Stimulated activated naive CD4-positive, alpha-beta T cell (primary cell): ENCODE measurements at places on chromosomes 6 and 20.

GRCh38 chr6:151330130-151330696 is 61.1 kb downstream of the ZBTB2 start:
- DNase-seq = no peak

- no peak for DNase-seq
Measured at GRCh38 chr6:169424821-169425240, 171.2 kb upstream of the THBS2 start.

DNA sequence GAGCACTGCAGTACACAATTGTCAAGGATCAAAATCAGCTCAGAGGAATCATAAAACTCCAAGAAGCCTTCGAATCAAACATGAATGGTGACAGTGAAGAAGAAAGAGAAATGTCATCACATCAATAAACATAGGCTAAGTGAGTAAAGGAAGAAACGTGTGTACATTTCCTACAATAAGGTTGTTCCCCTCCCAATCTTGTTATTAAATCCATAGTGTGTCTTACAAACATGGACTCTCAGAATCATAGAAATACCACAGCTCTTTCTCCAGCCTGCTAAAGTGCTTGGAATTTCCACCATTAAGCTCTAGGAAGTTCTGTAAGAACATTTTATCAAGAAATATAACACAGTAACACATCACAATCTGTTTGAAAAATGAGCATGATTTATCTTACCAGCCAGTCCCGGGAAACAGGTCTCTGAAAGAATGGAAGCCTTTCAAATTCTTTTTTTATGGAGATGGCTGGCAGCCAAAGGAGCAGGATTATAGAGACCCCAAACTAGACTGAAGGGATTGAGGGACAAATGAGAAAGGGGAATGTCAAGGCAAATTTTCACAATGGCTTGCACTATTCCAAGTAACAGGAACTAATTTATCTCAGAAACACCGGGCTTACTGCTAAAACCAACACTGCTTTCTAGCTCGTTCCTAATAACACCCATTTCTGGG is 4.5 kb upstream of the TNFAIP3 start:
- DNase-seq = no peak

GRCh38 chr6:42460883-42461282 is 9.2 kb upstream of the TRERF1 start:
- no peak for DNase-seq

- no peak for DNase-seq
Measured at GRCh38 chr20:8368670-8369069, 236.6 kb downstream of the PLCB1 start.

GRCh38 chr6:145630598-145630997 is 104.7 kb downstream of the EPM2A start:
- no peak for DNase-seq

DNA sequence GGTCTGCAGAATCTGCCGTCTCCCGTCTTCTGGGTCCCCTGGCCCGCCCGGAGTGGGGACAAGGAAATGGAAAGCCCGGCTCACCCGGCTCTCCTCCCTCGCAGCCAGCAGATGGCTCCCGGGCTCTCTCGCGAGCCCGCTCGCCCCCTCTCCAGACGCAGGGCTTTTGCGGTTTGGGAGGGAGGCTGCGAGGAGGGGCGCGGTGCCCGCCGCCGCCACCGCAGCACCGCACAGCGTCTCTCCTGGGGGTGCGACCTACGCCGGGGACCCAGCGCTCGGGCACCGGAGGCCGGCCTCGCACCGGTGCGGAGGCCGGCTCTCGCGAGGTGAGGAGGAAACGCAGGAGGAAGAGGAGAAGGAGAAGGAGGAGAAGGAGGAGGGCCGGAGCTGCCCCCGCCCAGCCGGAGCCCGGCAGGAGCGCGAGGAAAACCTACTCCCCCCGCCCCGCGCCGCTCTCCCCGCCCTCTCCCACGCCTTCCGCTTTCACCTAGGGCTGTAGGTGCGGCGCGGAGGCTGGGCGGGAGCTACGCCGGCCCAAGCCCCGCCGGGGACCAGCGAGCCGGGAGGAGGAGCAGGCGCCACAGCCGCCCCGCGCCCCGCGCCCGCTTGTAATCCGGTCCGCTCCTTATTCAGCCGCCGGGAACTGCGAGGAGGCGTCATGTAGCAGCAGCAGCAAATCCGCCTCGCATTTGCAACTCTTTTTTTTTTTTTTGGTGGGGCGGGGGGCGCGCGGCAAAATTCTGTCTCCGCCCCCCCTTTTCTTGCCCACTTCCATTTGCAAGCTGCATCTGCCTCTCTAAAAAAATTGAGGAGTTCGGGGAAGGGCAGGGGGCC is at the start of gene CARMIL1:
Gene CARMIL1 (plus strand): TSS at position 461 of the 834 bp plus-strand sequence. CDS start 422 bp downstream, outside the sequence.
- peak; percentile 77 for DNase-seq

GRCh38 chr20:51091406-51092195 is 68.7 kb upstream of the KCNG1 start:
- DNase-seq = no peak

DNA sequence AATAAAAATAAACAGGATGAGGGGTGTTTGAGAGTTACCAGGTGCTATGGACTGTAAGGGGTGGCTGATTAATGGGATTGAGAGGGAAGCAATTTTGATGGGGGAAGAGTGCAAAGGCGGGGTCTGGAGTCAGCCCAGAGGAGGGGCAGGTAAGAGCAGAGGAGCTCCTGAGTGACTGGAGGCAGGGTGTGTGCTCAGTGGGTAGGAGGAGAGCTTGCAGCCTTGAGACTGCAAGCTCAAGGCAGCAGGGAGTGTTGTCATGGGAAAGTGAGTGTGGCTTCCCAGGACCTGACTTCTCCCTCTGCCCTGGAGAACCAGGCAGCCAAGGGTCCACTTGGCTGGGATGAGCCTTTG is 54.2 kb downstream of the RAB44 start:
- DNase-seq = no peak

- no peak for DNase-seq
Measured at GRCh38 chr20:1388741-1389483, 3.9 kb downstream of the FKBP1A start.

- no peak for DNase-seq
Measured at GRCh38 chr6:13383328-13384163, 55.2 kb upstream of the TBC1D7 start.

DNA sequence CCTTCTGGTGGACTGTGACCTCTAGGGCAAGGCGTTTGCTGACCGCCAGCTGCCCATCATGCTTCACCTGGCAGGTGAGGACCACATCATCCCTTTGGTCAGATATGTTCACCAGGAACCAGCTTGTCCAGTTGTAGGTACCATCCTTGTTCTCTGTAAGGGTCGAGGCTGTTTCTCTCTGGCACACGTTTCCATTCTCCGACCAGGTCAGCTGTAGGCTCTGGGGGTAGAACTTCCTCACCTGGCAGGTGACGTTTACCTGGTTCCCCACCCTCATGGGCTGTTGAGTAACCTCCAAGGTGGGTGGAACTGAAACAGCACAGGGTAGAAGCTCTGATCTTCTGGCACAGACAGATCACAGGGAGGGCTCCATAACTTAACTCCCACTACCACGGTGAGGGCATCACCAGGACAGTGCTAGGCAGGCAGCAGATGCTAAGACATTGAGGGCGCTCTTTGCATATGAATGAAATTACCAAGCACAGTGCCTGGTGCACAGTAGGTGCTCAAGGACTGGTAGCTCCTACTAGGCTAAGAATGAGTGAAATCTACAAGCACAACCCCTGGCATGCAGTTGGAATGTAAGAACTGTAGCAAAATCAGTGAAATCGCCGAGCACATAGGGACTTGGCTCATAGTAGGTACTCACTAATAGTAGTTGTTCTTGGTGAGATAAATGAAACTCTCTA is 15.6 kb upstream of the SIRPB1 start:
- no peak for DNase-seq

GRCh38 chr6:156658966-156659821 is 118.0 kb upstream of the ARID1B start:
- DNase-seq = no peak

GRCh38 chr20:13202565-13202964 is 18.5 kb upstream of the ISM1 start:
- DNase-seq = no peak

DNA sequence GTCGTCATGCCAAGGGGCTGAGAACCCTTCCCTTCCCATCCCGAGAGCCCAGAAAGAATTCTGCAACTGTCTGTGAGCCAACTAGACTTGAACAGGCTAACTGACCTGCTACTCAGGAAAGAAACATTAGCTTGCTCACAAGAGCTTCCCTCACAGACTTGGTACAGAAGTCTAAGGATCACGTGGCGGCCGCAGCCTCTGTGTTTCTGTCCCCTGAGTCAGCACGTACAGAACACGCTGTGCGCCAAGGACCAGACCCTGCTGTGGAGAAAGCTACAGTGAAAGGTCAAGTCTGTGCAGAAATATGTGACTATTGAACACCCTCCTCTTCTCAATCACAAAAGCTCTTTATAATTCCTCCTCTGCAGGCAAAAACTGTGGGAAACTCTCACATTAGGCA is 151.3 kb upstream of the QKI start:
- no peak for DNase-seq

DNA sequence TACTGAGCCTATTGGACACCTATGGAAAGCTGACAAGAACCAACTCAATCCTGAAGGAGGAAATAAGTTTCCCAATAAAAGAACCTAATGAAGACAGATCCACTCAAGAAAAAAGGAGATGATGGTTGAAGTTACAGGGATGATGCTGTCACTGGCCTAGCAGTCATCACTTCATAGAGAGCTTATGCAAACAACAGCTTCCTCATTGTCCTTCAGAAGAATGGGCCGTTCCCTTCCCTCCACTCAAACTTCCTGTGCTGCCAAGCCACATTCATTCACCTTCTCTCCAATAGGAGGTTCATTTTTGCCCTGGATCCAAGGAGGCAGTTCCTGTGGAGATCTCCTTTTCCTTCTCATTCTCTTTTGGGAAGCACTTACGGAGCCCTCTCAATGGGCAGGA is 13.8 kb upstream of the PM20D2 start:
- no peak for DNase-seq

DNA sequence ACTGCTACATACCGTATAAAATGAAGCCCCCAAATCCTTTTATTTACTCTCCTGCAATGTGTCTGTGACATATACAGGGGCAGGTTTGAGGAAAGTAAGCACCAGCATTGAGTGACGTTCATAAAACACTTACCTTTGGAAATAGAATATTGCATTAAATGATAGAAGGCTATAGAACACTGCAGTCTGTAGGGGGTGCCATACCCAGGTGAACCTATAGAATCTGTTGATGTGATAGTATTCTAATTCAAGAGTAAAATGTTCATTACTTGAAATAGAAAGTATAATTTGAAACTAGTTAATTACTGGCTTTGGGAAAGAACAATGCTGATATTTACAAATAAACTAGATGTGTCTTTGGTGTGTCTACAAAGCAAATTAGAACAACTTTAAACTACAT is 47.0 kb upstream of the PRL start:
- DNase-seq = no peak

DNA sequence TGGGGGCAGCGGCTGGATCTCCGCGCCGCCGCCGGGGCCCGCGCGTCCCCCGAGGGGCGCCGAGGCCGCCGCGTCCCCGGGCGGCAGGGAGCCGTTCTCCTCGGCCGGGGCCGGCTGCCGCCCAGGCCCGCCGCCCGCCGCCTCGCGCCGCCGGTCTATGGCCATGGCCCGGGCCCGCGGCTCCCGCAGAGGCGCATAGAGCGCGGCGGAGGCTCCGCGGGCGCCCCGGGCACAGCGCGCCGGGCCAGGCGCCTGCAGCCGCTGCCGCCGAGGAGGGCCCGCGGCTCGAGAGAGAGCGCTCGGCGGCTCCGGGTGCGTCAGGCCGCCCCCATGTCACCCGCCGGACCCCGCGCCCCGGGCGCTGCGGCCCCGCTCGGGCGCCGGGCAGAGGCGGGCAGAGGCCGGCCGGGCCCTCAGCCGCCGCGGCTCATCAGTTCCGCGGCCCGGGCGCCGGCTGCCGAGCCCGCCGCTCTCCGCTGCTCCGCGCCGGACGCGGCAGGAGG is 404 bp downstream of the SLC22A23 start:
- DNase-seq = no peak

- no peak for DNase-seq
Measured at GRCh38 chr6:70860045-70860444, 96.8 kb downstream of the B3GAT2 start.

DNA sequence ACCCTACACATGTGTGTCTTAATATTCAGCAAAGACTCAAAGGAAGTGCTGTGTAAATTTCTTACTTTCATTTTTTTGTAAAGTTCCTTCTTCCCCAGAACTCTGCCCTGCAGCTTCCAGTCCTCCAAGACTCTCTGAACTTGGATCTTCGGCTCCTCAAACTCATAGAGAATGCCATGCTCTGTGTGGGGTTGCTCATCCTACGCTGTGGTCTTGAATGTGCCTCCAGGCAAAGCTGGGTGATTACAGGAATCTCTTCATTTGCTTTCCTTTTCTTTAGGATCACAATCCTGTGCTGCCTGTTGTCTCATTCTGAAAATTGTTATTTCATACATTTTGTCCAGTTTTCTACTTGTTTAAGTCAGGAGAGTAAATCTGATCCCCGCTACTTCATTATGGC is 14.5 kb upstream of the CDC5L start:
- no peak for DNase-seq

DNA sequence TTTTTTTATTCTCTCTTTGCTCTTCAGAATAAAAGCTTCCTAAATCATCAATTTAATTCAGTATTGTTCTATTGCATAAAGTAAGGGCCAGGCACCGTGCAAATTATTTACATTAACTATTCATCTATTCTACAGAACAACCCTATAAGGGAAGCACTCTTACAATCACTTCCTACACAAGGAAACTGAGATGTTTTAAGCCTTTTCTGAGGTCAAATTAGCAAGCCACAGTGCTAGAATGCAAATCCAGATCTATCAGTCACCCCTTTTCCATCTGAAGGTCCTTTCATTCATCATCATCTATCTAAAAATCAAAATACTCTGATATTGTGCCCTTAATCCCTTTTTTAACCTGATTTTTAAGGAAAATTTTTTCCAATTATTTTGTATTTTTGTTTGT is 31.2 kb downstream of the FRK start:
- no peak for DNase-seq

DNA sequence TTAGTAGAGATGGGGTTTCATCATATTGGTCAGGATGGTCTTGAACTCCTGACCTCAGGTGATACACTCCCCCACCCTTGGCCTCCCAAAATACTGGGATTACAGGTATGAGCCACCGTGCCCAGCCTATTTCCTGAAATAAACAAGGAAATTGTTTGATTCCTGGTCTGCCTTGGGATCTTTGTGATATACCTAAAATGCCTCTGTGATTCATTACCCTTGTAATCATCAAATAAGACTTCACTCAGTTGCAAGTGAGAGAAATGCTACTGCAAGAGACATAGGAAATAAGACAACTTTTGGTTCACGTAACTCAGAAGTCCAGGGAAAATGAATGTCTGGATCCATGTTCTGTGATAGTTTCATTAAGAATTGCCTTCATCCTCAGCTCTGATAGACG is 173.2 kb upstream of the MARCKS start:
- DNase-seq = no peak

GRCh38 chr6:14165091-14165490 is 47.5 kb downstream of the CD83 start:
- DNase-seq = no peak

GRCh38 chr6:41437604-41438003 is 102.2 kb downstream of the NCR2 start:
- DNase-seq = no peak

GRCh38 chr6:46993846-46994245 is 48.3 kb downstream of the ADGRF1 start:
- DNase-seq = no peak

GRCh38 chr6:129882510-129883023 is 21.5 kb upstream of the TMEM244 start:
- DNase-seq = no peak

- no peak for DNase-seq
Measured at GRCh38 chr6:3723966-3724365, 27.5 kb downstream of the PXDC1 start.

- DNase-seq = no peak
Measured at GRCh38 chr20:44209686-44210405, 725 bp downstream of the OSER1 start.
